ENCODE measurements at places on chromosomes 12 and 14.
A peak's percentile ranks its signal among the peaks of the same experiment; 100 is the strongest.

DNA sequence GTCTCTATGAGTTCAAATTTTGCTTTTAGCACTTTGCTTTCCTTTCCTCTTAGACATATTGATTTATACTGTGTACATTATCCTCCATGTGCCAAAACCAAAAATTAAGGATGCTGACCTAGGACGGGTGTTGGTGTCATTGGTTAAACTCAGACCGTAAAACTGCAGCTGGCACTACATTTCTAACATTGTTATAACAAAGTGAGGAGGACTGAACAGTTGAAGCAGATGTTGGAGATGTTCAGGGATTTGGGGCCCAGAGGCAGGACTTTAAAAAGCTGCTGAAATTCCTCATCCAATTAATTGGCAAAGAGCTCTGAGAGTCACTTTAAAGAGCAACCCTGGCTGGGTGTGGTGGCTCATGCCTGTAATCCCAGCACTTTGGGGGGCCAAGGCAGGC lies 72.4 kb downstream of the TMTC1 start:
- no peak for DNase-seq

DNA sequence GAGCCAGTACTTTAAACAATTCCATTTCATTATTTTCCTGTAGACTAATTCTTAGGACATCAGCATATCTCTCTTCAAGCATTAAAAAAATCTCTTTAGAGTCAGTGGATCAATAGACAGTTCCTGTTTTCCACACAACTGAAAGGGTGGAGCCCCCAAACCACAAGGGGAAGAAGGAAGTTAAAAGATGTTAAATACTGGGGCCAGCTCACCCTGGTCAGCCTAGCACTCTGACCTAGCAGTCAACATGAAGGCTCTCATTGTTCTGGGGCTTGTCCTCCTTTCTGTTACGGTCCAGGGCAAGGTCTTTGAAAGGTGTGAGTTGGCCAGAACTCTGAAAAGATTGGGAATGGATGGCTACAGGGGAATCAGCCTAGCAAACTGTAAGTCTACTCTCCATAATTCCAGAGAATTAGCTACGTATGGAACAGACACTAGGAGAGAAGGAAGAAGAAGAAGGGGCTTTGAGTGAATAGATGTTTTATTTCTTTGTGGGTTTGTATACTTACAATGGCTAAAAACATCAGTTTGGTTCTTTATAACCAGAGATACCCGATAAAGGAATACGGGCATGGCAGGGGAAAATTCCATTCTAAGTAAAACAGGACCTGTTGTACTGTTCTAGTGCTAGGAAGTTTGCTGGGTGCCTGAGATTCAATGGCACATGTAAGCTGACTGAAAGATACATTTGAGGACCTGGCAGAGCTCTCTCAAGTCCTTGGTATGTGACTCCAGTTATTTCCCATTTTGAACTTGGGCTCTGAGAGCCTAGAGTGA lies at the start of gene LYZ:
Gene LYZ, plus strand, starts transcription at position 220 of the 777 bp plus-strand sequence. Its CDS starts 28 bp downstream, at position 248.
- DNase-seq = peak; percentile 20

DNA sequence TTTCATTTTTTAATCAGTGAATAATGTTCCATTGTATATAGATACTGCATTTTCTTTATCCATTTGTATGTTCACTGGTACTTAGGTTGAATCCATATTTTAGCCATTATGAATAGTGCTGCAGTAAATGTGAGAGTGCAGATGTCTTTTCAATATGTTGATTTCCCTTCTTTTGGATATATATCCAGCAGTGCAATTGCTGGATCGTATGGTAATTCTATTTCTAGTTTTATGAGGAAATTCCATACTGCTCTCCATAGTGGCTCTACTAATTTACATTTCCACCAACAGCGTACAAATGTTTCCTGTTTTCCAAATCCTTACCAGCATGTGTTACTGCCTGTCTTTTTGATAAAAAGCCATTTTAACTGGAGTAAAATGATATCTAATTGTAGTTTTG lies 288.5 kb upstream of the GARIN2 start:
- DNase-seq = no peak

DNA sequence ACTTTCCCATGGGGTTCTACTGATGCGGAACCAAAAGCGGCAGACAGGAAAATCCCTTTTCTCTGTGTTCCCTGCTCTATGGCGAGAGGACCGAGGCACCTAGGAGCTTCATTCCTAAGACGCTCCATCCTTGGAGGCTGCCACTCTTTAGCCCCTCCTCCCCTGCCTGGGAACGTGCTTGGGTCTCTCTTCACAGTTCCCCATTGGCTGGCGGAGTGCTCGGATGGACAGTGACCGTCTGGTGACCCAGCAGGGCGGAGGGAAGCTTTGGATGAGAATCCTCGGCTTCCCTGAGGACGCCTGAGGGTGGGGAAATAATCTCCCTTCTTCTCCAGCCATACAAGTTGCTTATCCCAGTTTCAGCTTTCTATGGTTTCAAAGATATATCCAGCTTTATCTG lies 37.3 kb downstream of the KCNA5 start:
- DNase-seq = no peak

GRCh38 chr14:22521449-22522239 lies 67.4 kb downstream of the DAD1 start:
- DNase-seq = no peak

- no peak for DNase-seq
Observed at GRCh38 chr14:96705422-96706092, 91.6 kb upstream of the VRK1 start.

GRCh38 chr12:851913-852312 lies 97.6 kb downstream of the RAD52 start:
- no peak for DNase-seq

DNA sequence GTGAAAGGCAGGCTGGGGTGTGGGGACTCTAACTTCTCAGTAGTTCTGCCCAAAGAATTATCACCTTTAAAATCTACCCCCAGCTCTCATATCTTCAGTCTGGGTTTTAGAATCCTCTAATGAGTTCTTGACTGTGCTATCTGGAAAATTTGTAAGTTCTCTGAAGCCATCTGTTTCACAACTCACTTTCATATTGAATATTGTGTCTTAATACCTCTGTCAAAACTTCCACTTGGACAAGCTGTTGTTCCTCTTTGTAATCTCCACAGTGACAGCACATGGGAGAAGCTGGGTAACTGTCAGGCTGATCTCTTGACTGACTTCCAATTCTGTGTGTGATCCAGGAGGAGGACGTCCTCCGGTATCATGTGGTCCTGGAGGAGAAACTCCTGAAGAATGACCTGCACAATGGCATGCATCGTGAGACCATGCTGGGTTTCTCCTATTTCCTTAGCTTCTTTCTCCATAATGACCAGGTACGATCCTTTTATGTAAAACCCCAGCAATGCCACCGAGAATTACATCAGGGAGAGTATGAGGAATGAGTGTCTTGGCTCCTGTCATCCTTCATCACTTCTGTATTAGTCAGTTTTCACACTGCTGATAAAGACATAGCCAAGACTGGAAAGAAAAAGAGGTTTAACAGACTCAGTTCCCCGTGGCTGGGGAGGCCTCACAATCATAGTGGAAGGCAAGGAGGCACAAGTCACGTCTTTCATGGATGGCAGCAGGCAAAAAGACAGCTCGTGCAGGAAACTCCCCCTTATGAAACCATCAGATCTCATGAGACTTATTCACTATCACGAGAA lies 111.9 kb downstream of the STAB2 start:
- no peak for DNase-seq

DNA sequence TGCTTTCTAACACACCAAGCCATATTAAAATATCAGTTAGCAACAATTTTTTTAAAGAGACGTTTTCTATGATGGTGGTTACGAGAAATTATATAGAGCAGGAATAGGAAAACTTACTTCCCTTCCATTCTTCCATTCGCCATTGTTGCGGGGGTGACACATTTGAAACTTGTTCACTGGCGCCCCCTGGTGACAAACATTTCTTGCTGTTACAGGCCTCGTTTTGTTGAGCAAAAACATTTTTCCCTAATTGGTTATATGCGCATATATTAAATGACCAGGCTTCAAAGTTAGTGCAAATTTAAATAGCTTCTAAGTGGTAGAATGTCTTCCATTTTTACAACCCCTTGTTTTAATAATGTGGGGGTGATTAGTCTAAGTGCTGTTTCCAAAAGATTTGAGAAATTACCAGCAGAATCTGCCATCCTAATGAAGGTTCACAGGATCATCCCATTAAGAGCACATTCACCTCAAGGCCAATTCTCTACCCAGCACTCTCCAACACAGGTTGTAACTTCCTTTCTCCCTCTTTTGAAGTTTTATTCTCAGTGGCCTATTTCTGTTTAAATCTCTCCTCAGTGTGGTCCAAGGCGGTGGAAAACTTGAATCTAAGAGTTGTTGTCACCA lies 1124.7 kb downstream of the FLRT2 start:
- DNase-seq = peak; percentile 35

- peak; percentile 33 for DNase-seq
Observed at GRCh38 chr12:108399514-108399913, 60.4 kb upstream of the CMKLR1 start.

GRCh38 chr12:6532051-6532926 lies 2.0 kb upstream of the GAPDH start:
- peak; percentile 71 for DNase-seq

DNA sequence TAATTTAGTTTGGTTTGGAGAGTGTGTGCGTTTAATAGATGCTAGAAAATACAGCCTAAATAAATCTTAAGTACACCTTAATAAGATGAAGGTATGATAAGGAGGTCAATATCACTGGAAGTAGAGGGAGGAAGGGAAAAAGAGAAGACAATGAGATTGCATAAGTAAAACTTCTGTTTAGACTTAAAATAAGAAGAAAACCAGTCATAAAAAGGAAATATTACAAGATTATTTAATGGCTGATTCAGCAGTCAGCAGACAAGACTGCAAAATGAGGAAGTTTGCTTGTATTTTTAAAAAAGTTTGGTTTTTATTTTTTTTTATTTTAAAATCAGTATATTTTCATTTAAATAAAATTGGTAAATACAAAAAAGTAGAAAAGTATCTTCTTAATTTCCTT lies 3.2 kb downstream of the SLC38A6 start:
- no peak for DNase-seq

GRCh38 chr12:80186727-80187217 lies 87.4 kb downstream of the OTOGL start:
- DNase-seq = peak; percentile 37

DNA sequence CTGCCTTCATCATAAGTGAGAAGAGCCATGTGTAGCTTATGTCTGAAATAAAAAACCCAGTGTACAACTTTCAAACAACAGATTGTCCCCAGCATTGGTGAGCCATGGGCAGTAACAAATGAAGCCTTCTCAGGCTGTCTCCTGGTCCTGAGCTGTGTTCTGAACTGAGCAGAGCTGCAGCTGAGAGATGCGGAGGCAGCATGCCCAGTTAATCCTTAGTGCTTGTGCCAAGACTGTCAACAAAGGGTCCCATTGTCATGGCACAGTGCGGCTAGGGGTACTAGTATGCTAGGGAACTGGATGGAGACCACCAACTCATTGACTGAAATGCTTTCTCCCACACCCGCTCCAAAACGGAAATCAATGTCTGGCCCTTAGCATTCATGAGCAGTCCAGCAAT lies 154.3 kb downstream of the RMST start:
- no peak for DNase-seq

DNA sequence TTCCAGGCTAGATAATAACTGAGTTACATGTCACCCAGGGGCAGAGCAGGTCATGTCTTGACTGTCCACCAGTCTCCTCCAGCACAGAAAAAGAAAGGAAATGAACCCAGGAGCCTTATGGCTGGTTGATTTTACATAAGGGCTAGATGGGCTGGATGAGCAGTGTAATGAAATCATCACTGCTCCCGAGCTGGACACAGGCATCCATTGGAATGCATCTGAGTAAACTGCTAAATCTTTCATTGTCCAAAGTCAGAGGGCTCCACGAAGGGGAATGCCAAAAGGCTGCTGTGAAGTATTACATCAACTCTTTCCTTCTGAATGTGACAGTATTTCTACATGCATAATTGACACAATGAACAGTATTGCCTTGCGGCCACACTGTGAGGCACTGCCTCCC lies 30.1 kb upstream of the TSPAN11 start:
- no peak for DNase-seq

GRCh38 chr14:33773205-33774030 lies 177.5 kb downstream of the EGLN3 start:
- DNase-seq = no peak

DNA sequence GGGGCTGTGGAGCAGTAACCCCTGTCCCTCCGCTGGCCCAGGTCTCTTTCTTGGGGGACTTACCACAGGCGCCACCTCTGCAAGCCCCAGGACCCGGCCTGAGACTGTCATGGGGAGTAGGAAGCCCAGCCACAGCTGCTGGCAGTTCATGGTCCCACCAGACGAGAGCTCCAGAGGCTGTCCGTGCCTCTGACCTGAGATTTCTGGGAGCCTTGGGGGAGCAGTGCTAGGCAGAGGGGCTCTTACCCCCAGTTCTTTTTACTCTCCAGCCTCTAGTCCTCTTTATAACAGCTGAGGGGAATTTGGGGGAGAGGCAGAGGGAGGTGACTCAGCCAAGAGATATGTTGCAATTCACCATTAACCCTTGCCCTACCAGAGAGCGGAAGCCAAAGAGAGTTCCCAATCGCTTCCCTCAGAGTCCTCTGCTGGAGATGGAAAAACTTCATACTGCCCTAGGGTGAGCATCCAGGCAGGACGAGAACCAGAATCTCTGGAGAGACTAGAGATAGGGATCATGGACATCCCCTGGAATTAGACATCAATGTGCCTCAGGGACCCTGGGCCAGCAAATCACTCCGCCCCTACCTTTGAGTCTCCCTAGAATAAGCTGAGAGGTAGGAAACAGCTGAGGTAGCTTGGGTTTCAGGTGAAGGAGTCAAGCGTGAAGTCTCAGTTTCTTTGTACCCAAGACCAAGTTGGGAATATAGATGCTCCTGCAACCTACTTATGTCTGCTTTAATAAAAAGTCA lies at the start of gene MMP19:
Gene MMP19, minus strand, starts transcription at position 256 of the 749 bp plus-strand sequence. Its CDS starts 106 bp downstream, at position 150.
- DNase-seq = no peak

- DNase-seq = no peak
Observed at GRCh38 chr12:43285159-43285598, 266.8 kb downstream of the ADAMTS20 start.

DNA sequence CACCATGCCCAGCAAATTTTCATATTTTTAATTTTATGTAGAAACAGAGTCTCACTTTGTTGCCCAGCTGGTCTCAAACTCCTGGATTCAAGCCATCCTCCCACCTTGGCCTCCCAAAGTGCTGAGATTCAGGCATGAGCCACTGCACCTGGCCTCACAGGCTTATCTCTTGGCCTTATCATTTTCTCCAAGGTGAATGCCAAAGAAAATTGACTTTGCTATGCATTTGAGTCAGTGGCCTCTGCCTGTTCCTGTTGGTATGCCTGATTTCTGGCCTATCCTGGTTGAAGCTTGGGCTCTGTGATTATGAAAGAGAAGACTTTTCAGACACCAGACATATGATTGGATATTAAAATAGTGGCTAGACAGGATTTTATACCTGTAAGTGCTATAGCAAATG lies 34.2 kb downstream of the MANSC1 start:
- no peak for DNase-seq

DNA sequence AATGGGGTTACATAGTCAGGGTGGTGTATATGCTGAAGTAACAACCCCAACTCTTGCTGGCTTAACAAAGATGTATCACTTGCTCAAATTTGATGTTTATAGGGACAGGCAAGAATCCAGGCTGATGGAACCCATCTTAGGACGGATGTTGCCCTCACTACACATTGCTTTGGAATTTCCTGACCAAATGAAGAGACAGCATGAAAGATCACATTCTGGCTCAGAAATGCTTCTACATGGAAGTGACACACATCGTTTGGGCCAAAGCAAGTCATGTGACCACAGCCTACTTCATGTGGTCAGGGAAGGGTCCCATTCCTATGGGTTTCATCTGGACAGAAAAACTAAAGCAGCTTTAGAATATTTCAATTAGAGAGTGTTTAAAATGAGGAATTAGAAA lies 345.8 kb downstream of the TMEM132D start:
- no peak for DNase-seq

Measured in transverse colon (tissue), 4 donors.